Glomerular endothelial cell (primary cell): ENCODE measurements at places on chromosomes 11 and 22.

DNA sequence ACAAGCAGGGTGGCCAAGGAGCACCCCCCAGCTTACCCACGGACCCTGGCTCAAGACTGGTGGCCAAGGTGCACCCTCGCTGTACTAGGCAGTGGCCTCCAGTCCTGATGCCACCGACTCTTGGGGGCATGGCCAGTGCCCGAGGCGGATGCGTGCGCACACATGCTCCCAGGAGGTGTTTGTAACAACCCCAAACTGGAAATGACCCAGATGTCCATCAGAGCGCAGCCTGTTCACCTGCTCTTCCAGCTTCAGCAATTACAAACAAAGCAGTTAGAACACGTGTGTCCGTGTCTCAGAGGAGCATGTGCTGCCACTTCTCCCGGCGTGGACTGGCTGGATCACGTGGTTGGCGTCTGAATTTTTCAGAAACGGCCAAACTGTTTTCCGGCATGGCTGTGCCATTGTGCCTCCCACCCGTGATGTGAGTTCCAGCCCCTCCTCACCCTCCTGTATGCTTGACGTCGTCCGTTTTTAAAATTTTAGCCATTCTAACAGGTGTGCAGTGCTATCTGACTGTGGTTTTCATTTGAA, 7.1 kb upstream of the MUC6 start:
- no peak for DNase-seq

DNA sequence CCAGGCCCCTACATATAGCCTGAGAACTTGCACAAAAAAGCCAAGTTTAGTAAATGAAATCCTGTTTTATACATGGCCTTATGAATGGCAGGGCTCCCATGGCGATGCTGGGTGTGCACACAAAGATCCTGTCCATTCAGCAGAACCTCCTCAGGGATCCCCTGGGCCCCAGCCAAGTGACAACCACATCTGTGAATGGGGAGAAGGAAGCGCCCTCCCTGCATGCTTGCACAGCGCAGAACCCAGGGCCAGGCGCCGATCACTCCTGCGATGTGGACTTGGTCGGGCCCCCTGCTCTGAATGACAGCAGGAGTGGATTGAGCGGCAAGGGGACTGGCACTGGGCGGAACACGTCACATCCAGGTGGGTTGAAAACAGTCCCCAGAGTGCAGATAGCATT, 4.5 kb upstream of the CDC42EP2 start:
- no peak for DNase-seq

- no peak for DNase-seq
These were observed 46.2 kb downstream of the MACROD1 start for GRCh38 chr11:64119700-64120099.

- no peak for DNase-seq
These were observed 978 bp downstream of the CSDC2 start for GRCh38 chr22:41561788-41562187.

DNA sequence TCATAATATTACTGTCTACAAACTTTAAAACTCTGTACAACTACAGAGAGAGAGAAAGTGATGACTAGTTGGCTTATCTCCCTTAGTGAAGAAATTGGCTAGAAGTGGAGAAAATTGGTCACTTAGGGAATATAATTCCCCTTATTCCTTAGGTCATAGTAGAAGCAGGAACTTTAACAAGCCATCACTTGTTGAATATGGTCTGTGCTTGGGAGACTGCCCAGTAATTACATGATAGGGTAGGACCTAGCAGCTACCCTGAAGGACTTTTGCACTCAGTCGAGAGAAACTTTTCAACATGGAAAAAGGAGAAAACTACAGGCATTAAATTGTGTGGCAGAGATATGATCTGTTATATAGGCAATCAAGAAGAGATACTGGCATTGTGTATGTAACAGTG, 576.5 kb upstream of the CCDC90B start:
- no peak for DNase-seq
